Lung (tissue), 17 donors: ENCODE measurements at places on chromosomes 2 and 18. TPM values are rescaled to one million over a fixed set of nuclear protein-coding genes. Genes with fewer than 3 reads are reported as not detected.

GRCh38 chr2:126041391-126042047 lies 614.4 kb upstream of the GYPC start:
- no peaks in the 10 kb centered on the region for H3K36me3 ChIP-seq
- no peak for DNase-seq
- no peaks in the 10 kb centered on the region for H3K4me1 ChIP-seq
- H3K4me3 ChIP-seq = no peak overlapping the region

Gene CRYGB
- total RNA-seq = not detected

- no peak overlapping the region for H3K4me3 ChIP-seq
- DNase-seq = no peak
- no peaks in the 10 kb centered on the region for H3K27me3 ChIP-seq
Measured at GRCh38 chr18:1413323-1413675, 508.6 kb downstream of the ADCYAP1 start.

GRCh38 chr2:159450180-159450579 lies 163.7 kb upstream of the WDSUB1 start:
- H3K4me3 ChIP-seq = no peak overlapping the region
- peaks cover 7% of the 10 kb centered on the region for H3K36me3 ChIP-seq
- DNase-seq = no peak
- H3K4me1 ChIP-seq = no peaks in the 10 kb centered on the region
- H3K27me3 ChIP-seq = no peaks in the 10 kb centered on the region

DNA sequence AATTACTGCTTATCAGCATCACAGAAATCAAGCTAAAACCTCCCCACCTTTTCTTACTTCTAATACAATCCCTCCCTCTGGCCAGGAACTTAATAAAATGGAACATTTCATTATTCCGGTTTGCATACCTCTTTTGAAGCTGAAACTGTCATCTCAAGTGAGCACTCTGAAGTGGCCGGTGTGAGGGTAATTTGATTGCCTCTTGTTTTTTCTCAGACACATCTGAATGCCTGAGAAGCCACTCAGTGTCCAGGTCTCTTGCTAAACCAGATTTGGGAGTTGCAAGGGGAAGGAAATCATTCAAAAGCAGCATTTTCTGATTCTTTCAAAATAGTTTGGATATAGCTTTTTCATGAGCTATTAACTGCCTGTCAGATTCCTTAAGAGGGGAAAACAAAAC lies 190.3 kb downstream of the C1D start:
- DNase-seq = no peak
- H3K27me3 ChIP-seq = no peaks in the 10 kb centered on the region
- H3K36me3 ChIP-seq = no peaks in the 10 kb centered on the region

Gene CENPA
- 1.5 TPM for total RNA-seq
